Left lung (tissue), 14 donors: ENCODE measurements at places on chromosomes 16 and 17. TPM values are rescaled to one million over a fixed set of nuclear protein-coding genes. Genes with fewer than 3 reads are reported as not detected.

The SALL1 gene
- 0.61 TPM for polyA plus RNA-seq

The CDH3 gene
- polyA plus RNA-seq = 54.8 TPM

The CFAP97D1 gene
- 0.06 TPM for polyA plus RNA-seq

The PLCG2 gene
- 8.6 TPM for polyA plus RNA-seq

The ZDHHC7 gene
- 56.5 TPM for polyA plus RNA-seq

GRCh38 chr17:68431661-68432071 lies 25.6 kb downstream of the WIPI1 start:
- DNase-seq = no peak

- no peak for DNase-seq
Observed at GRCh38 chr17:81471818-81472456, 40.7 kb downstream of the ACTG1 start.

GRCh38 chr16:69064764-69065313 lies 40.6 kb upstream of the HAS3 start:
- no peak for DNase-seq

- no peak for DNase-seq
Observed at GRCh38 chr16:27324851-27325301, 11.1 kb downstream of the IL4R start.

- no peak for DNase-seq
Observed at GRCh38 chr16:81520560-81521135, 76.0 kb downstream of the CMIP start.

DNA sequence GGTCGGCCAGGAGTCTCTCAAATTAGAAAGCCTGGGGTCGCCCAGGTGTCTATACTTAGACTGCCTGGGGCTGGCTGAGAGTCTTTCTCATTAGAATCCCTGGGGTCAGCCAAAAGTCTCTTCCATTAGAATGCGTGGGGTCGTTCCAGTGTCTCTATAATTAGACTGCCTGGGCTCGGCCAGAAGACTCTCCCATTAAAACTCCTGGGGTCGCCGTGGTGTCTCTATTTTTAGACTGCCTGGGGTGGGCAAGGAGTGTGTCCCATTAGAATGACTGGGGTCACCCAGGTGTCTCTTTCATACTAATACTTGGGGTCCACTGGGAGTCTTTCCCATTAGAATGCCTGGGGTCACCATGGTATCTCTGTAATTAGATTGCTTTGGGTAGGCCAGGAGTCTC lies 2227.7 kb downstream of the TP53TG3F start:
- no peak for DNase-seq

DNA sequence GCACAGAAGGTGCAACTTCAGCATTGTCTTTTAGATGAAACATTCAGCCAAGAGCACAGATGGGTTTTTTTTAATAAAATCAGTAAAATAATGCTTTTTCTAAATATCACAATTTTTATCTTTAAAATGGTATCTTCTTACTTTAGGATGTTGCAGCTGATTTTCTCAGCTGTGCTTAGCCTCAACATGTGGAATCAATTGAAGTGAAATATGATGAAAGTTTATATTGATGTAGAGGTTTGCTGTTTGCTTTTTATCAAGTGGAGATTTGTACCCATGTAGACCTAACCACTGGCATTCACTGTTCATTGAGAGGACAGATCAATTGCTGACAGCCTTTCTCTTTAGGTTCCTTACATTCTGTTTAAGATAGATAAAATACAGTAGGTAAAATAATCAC lies 107.8 kb downstream of the CYB561 start:
- DNase-seq = no peak

GRCh38 chr17:28193241-28193640 lies 125.8 kb upstream of the TMEM97 start:
- no peak for DNase-seq

DNA sequence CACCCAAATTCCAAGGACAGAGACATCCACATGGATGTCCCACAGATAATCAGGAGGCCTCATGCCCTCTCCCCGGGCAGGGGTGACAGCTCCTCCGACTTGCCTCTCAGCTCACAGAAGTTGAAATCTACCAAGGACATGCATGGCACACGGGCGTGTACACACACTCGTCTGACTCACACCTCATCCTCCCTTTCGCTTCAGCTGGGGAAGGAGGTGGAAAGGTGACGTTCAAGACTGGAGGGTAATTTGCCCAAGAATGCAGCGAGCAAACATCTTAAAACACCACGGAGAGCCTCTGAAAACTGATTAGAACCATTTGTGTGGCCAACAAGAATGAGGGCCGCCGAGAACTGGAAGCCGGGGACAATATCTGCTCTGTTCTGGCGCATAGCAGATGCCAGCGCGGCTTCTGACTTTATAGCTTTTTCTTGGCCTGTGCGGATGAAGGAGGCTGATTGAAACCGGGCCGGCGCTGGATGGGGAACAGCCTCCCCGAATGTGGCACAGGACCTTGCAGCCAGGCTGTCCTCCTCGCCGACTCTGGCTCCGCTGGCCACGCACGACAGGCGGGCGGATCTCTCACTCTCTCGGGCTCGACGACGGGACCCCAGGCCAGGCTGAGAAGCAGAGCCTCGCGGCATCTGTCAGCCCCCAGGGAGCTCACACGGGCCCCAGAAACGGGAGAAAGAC lies 100.9 kb downstream of the C16orf95 start:
- DNase-seq = no peak

DNA sequence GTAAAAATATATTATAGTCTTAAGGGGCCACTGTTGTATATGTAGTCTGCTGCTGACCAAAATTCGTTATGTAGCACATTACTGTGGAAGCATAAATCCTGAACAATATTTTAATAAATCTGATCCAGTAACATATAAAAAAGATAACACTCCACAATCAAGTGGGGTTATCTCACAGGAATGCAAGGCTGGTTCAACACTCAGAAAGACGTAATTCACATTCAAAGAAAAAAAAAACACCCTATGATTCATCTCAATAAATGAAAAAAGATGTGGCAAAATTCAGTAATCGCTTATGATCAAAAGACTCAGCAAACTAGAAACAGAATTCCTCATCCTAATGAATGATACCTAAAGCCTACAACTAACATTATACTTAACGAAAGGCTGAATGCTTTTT lies 47.8 kb downstream of the CREBBP start:
- no peak for DNase-seq
